ENCODE measurements at places on chromosomes 1 and 21.
A peak's percentile ranks its signal among the peaks of the same experiment; 100 is the strongest.

- no peak for DNase-seq
Observed at GRCh38 chr1:116540088-116540487, 30.7 kb downstream of the CD58 start.

GRCh38 chr1:7253988-7254587, 468.8 kb downstream of the CAMTA1 start:
- no peak for DNase-seq

DNA sequence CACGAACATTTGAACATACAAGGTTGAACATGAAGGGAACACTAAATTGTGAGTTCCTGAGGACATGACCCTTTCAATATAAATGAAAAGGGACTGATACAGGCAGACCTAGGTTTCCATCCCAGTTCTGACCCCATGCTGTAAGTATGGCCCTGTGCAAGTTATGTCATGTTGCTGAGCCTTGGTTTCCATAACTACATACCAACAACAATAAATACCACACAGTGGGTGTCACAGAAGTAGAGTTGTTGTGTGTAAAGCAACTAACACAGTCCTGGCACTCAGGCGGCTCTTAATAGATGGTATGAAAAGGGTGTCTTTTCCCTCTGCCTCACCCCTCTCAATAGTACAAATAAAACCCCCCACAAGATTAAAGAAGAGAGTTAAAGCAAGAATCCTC, 140.8 kb downstream of the LMX1A start:
- no peak for DNase-seq

DNA sequence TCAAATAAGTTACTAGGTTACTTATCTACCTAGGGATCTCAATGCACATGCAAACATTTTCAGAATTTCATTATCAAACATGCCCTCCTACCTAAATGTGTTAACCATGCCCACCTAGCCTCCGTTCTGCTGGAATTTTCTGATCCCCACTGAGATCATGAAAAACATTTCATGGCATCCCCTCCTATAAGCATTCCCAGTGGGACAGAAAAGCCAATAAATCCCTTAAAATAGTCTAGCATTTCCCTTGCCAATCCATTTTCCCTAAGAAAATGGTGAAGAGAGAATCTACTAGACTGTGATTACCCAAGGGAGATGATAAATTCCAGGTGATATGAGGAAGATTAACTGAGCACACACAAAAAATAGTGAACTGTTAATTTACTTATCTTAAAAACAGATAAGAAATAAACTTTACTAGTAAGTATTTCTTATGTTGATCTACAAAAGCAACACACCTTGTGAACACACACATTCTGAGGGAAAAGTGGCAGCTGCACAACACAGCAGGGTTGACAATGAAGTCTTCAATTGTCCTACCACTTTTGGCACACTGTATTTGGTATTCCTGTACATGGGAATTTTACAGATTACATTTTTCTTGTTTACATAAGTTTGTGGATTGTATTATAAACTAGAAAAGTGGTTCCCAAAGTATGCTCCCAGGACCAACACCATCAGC, 49.6 kb downstream of the ARID4B start:
- DNase-seq: no peak

DNA sequence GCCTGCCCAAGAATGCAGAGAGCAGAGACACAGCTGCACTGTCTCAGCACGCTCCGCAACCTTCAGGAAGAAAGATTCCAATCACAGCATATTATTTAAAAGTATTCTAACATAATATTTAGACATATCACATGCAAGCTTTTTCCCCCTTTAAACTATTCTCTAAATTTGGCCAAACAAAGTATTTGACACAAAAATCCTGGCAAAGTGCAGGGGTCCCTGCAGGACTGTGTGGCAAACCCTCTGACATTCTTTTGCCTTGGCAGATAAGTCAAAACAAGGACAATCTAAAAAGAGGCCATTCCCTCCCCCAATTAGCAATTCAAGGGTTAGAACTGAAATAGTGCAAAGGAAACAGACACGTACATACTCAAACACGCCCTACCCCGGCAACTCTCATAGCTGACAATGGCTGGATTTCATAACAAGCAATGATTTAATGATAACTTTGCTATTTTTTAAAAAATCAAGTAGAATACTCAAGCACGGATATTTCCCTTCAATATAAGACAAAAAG, 225.3 kb downstream of the MRPL39 start:
- DNase-seq: no peak

DNA sequence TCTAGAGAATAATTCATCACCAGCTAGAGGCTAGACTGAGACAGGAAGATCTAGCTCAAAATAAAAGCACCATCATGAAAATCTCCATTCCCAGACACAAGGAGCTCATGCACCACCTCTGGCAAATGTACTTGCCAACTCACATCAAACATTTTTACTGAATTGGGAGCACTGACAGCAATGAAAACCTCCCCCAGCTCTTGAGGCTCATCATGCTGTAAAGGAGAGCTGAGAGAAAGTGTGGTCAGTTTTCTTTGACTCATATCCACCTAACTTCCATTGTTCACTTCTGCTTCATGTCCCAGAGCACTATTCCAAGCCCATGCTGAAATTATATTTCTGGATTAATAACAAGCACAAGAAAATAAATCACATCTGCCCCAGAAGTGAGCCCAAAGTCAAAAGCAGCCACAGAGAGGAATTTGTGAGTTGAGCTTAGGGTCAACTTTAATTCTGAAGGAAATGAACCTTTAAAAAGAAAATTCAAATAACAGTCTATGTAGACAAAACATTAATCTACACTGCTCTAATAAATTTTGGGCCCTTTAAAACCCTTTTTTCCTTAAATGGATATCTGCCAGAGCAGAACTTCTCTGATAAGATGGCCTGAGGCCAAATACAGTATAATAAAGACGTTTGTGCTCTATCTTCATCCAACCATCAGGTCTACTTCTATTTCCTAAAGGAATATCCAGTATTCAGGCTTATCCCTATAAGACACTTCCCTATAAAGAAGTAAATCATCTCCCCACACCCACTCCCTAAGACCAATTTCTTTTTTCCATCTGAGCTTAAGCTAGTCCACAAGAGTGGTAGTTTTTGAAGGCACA, 85.9 kb upstream of the ADAM30 start:
- no peak for DNase-seq

DNA sequence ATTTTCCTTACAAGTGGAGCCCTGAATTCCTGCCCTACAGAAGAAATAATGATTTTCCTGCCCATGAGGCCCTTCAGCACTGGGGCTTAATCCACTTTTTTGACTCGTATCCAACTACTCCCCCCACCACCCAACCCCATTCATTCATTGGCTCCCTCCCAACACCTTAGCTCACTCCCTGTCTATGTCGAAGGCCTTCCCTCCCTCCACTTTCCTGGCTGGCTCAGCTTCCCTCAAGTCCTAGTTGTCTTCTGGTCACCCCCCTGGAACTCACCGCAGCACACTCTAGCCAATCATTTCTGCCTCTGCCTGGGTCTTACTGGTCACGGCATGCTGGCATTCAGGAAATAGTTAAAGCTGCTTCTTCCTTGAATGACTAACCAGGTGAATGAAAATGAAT, 118.9 kb downstream of the PGBD5 start:
- no peak for DNase-seq

DNA sequence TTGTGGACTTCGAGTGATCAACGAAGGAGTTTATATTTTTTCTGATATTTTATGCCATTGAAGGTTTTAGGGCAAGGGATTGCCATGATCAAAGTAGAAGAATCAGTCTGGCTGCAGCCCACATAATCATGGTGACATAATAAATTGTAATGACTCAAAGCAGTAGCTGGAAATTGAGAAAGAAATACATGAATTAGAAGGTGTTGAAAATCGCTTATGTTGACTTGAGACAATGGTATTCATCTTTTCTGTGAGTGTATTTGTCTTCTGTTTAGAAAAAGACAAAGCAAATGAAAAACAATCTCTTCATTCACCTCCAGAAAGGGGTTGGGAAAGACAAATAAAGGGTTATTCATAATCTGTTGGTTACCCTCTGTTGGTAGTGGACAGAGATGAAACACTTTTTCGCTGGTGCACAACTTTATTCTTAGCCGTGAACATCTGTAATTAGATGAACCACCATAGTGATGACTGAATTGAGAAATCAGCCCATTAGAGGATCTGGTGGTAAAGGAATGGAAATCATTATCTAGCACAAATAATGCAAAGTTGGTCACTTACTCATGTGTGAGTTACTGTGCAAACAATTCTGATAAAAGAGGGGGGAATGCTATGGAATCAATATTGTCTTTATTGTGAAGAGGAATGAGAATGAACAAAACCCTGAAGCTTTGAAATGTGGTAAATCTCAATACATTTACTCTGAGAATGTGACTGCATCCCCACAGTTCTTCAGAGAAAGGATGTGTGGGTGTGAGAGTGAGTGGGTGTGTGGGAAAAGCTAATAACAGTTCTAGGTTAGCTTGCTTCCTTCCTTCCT, 121.8 kb downstream of the NTNG1 start:
- DNase-seq: no peak

GRCh38 chr1:48493970-48494769, 22.2 kb upstream of the SPATA6 start:
- DNase-seq: peak; percentile 77

DNA sequence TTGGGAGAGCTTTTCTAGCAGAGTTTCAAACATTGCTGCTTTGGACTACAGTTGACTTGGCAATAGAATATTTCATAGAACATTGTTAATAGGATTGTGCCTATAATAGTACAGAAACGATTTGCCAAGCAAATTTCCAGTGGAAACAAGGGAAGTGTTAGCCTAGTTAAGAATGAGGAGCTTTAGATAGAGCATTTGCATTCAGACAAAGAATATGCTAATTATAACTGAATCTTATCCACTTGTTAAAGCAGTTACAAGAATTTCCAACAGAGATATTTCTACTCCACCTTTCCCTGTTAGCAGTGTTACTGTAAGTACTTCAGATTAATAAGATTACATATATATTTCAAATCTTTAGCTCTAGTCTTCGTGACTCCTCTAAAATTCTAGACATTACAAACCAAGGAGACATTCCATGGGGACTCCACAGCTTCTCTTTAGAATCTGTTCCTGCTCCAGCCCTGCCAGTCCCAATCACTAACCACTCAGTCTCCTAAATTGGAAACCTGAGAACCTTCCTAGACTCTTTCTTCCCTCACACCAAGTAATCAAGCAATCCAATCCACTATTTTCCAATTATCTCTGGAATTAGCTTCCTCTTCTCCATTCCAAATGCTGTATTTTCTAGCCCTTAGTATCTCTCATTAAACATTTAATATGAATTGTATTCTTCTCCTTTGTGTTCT, 141.8 kb upstream of the PBX1 start:
- DNase-seq: no peak

DNA sequence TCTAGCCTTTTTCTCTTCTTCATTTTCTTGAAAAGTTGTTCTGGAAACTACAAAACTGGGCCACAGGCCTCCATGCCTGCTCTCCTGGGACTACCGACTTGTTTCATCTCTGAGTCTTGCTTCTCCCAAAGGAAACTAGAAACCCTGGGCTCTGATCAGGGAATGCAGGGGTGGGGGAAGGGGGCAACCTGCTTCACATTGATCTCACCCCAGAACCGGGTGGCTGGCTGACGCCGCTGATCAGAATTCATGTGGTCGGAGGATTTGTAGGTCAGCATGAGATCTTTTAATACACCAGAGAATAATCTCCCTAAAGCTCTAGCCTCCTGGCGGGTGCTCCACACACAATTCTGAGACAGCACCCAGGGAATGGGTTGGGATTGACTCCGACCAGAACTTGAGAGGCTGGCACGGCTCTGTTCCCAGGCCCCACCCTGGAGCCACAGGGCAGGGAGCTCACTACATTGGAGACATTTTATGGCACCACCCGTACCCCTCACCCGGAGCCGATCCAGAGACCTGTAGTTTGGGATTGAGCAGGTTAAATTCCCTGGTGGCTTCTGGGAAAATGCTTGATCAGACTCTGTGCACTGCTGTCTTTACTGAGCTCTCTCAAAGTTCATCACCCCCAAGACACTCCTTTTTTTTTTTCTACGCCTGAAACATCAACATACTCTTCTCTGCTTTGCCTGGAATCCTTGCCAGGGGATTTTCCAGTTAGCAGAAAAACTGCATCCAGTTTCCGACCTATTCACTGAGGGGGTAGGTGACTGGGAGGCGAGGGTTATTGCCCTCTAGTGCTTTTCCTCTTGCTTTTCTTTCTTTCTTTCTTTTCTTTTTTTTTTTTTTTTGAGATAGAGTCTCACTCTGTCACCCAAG, 12.2 kb upstream of the ARHGEF10L start:
- no peak for DNase-seq

DNA sequence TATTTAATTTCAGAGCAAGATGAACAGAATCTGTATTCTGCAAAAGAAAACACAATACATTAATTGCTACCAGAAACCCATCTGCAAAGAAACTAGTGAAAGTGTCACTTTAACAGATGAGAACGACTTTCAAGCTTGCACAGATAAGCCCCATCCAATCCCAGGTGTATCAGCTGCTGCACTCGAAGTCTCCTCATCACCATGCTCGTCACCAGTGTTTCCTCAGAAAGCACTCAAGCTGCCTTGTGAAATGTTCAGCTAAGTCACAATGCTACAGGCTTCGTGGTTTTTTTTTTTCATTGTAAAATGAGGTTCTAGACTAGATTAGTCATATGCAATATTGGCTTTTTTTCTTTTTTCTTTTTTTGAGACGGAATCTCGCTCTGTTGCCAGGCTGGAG, 3.3 kb upstream of the TOMM20 start:
- no peak for DNase-seq

- DNase-seq: no peak
Observed at GRCh38 chr1:184157394-184157742, 105.8 kb downstream of the TSEN15 start.

GRCh38 chr1:9782897-9783296, 40.9 kb downstream of the CLSTN1 start:
- no peak for DNase-seq

DNA sequence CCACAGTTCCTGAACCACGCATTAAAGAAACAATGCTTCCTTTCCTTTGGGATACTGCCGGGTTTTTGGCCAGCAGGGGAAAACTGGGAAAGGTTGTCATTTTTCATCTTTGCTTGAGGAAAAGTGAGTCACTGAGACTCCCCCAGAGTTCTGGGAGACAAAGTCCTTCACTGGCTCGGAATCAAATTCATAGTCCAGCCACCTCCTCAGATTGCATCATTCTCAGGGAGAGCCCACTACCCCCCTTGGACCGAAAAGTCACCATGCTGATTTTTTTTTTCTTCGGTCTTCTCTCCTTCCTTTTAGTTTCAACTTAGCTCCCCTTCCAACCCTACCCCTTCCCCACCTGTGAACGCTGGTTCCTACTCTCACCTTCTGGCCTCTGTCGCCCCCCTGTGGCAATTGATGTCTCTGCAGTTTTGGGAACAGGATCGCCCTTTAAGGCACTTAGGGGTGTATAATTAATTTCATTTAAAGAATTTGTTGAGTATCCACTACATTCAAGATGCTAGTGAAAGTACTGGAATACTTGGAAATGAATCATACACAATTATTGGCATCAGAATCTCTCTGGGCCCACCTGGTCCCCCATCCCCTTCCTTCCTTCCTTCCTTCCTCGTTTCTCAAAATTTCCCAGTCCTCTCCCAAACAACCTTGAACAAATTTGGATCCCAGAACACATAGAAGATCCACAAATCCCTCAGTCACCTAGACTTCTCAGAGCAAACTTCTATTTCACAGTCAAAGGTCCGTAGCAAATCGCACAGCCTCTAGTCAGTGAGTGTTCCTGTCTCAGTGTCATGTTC, 6.9 kb downstream of the ACKR1 start:
- DNase-seq: peak; percentile 35
